ENCODE measurements at places on chromosomes 6 and 20. TPM values are rescaled to one million over a fixed set of nuclear protein-coding genes. Genes with fewer than 3 reads are reported as not detected.
A peak's percentile ranks its signal among the peaks of the same experiment; 100 is the strongest.

GRCh38 chr6:132063204-132063603 is 112.0 kb upstream of the CCN2 start:
- DNase-seq = no peak

DNA sequence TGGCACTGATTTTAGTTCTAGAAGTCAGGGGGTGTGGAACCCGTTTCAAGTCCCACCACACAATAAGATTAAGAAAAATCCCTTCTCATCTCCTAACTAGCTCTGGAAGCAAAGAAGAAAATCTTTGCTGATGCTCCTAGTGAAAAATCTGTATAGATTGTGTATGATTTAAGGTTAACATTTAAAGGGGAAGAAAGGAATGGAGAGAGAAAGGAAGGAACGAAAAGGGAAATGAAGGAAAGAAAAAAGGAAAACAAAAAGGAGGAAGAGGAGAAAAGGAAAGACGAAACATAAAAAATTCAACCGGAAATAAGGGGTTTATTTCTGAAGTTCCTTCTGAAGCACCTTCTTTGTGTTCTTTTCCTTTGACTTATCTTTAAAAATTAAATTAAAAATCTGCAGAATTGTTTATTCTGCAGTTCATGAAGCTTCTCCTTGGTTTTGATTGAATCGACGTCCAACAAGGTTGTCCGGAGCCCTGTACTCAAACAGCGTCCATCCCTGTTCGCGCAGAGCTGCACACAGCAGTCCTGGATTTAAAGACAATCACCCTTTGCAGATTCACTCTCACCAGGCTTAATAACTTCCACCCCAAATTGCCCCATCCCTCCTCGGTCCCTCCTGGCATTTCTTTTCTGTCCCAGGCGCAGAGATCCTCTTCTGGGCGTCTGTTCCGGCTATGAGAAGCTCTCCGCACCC is 1.6 kb upstream of the TFAP2B start:
- no peak for DNase-seq

- DNase-seq = no peak
Measured at GRCh38 chr6:44854712-44855443, 467.4 kb downstream of the CDC5L start.

DNA sequence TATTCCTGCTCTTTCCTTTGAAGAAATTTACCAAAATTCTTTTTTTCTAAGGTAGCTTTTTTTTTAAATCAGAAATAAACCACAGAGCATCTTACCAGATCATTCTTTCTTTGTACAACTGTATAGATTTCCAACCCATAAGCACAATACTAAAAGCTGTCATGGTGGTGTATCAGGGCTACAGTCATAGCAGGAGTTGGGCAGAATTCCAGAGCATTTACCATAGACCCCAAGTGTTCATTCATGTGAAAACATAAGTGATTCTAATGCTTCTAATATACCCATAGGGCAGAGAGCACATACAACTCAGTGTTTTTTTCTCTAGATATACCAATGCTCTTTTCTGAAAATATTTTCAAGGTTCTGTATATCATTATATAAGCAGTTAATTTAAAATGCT is 392.5 kb downstream of the FRK start:
- no peak for DNase-seq

DNA sequence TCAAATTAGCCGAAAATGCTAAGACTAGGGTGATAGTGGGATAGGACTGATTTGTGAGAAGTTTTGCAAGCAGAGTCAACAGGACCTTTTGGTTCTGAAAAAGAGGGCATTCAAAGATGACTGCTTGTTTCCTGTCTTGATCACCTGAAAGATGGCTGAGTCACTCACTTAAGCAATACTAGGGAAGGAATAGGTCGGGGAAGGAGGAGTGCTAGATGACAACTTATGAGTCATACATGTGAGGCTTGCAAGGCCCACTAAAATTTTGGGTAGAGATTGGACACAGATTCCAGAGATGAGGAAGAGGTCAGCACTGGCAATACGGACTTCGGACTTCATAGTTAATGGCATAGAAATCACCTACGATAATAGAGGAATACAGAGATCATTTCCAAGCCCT is 89.2 kb downstream of the FAM83B start:
- DNase-seq = no peak

DNA sequence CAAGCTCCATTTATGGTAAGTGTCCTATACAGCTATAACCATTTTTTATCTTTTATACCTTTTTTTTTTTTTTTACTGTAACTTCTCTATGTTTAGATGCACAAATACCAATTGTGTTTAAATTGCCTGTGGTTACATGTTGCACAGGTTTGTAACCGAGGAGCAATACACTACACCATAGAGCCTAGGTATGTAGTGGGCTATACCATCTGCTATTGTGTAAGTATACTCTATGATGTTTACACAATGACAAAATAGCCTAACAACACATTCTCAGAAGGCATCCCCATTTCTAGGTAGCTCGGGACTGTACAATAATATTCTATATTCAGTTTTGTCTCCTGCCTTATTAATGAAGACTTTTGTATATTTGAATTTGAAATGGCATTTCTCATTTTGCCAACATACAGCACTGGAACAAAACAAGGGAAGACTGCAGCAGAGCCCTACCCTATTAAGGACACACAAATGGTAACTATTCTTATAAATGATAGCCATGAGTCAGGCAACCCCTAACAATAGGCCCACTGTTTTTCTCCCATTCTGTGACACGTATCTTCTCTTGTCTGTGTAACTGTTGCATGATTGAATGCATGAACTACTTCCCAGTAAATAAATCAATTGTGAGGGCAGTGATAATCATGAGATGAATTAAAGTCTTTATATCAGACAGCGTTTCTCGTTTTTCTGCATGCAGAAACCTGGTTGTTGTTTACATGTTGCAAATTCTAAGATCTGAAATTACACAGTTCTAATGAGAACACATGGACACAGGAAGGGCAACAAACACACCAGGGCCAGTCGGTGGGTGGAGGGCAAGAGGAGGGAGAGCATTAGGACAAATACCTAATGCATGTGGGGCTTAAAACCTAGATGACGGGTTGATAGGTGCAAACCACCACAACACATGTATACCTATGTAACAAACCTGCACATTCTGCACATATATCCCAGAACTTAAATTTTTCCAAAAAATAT is 173.9 kb downstream of the EPM2A start:
- DNase-seq = no peak

HLA-DOB gene
- 0.18 TPM for polyA plus RNA-seq

- DNase-seq = no peak
Measured at GRCh38 chr20:62736407-62737071, 27.9 kb downstream of the NTSR1 start.

SFTA2 gene
- 0.63 TPM for polyA plus RNA-seq

- DNase-seq = peak; percentile 42
Measured at GRCh38 chr6:38671885-38672467, 31.0 kb downstream of the GLO1 start.

- no peak for DNase-seq
Measured at GRCh38 chr6:49978332-49979226, 9.2 kb upstream of the DEFB113 start.

ATXN1 gene
- 17.7 TPM for polyA plus RNA-seq

RAET1E gene
- 0.60 TPM for polyA plus RNA-seq

RCAN2 gene
- polyA plus RNA-seq = 22.4 TPM

RIPPLY2 gene
- not detected for polyA plus RNA-seq

DEFB121 gene
- polyA plus RNA-seq = not detected

GRCh38 chr20:57654363-57654997 is 34.3 kb upstream of the ZBP1 start:
- DNase-seq = peak; percentile 64

DNA sequence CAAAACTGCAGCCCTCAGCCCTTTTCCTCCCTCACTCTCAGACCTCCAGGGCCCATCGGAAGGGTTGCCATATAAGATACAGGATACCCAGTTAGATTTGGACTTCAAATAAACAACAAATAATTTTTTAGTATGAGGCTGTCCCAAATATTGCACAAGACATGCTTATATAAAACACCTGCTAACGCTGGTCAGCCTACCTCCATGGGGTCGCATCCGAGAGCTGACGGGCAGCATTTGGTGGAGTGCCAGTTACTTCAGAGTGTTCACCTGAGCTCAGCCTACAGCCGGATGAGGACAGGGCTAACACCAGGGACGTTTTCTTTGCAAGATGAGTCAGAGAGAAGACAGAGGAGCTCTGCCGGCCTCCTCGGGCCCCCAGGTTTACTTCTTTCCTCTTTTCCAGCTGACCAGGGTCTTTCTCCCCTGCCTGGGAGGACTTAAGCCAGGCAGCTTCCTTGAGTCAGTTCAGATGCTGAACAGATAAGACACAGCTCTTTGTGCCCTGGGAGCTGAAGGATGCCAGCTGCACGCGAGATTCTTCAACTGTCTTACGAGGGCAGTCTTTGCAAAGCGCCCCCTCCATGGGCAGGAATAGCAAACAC is 141.2 kb upstream of the KCNG1 start:
- no peak for DNase-seq

TRAPPC3L gene
- polyA plus RNA-seq = 0.35 TPM

- no peak for DNase-seq
Measured at GRCh38 chr6:100575921-100576320, 111.2 kb upstream of the SIM1 start.

DNA sequence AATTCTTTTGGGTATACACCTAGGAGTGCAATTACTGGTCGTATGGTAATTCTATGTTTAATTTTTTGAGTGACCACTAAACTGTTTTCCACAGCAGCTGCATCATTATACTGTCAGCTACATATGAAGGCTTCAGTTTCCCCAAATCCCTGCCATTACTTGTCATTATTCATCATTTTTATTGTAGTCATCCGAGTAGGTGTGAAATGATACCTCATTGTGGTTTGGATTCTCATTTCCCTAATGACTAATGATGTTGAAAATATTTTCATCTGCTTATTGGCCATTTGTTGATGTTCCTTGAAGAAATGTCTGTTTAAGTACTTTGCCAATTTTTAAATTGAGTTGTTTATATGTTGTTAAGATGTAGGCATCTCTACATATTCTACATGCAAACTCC is 633.6 kb upstream of the IMPG1 start:
- no peak for DNase-seq

GRCh38 chr6:31911826-31912585 is 10.1 kb upstream of the ZBTB12 start:
- DNase-seq = no peak

GRCh38 chr6:75623491-75623890 is 21.8 kb downstream of the SENP6 start:
- no peak for DNase-seq

CCN6 gene
- 2.9 TPM for polyA plus RNA-seq

ZNF311 gene
- 5.7 TPM for polyA plus RNA-seq

DNA sequence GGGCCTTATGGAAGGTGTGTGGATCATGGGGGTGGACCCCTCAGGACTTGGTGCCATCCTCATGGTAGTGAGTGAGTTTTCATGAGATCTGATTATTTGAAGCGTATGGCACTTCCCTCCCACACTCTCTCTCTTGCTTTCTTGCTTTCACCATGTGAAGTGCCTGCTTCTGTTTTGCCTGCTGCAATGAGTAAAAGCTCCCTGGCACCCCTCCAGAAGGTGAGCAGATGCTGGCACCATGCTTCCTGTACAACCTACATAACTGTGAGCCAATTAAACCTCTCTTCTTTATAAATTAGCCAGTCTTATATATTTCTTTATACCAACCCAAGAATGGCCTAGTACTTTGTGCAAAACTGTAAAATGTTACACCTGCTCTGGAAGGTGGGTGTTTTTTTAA is 396.8 kb upstream of the HS3ST5 start:
- DNase-seq = no peak

BPIFB3 gene
- not detected for polyA plus RNA-seq

SYNDIG1 gene
- polyA plus RNA-seq = 9.2 TPM

RGS17 gene
- 2.4 TPM for polyA plus RNA-seq

- DNase-seq = no peak
Measured at GRCh38 chr6:80623066-80623815, 516.8 kb downstream of the BCKDHB start.

GRCh38 chr6:72418495-72418894 is 203.4 kb upstream of the KCNQ5 start:
- DNase-seq = no peak

GUCA1A gene
- polyA plus RNA-seq = not detected

DNA sequence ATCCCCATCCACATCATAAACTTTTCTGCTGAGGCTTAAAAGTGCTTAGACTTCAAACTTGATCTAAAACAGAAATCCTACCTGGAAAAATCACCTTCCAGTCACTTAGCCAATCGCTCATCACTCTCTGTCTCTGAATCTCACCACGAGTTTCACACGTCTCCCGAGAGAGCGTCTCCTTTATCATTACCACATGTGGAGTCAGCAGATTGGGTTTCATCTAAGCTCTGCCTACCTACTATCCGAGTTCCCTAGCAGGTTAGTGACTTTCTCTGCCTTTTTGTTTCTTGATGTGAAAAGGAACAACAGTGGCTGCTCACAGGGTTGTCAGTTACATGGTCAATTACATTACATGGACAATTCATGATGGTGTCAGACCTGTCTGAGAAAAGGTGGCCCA is 286.2 kb downstream of the ESR1 start:
- DNase-seq = no peak

GRCh38 chr6:43476746-43477145 is 624 bp upstream of the TJAP1 start:
- no peak for DNase-seq

OR2J3 gene
- polyA plus RNA-seq = not detected

FAM83D gene
- polyA plus RNA-seq = 14.5 TPM

DNA sequence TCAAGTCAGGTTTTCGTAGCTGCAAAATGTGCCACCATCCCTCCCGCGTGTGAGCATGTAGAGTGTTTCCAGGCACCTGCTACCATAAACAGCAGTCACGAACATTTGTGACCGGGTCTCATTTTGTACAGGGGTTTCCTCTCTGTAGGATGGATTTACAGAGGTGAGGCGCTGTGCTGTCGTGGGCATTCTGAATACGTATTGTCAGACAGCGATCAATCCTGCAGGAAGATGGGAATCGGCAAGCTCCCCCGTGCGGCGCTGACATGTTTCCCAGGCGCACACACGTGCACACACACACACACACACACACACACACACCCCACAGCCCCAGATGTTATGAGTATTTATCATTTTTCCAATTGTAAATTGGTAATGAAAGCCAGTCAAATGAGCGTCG is 15.8 kb downstream of the ANKRD60 start:
- no peak for DNase-seq

- no peak for DNase-seq
Measured at GRCh38 chr6:99350573-99350972, 1.1 kb upstream of the FAXC start.
